Motor neuron (in vitro differentiated cells): ENCODE measurements at places on chromosomes 6 and 20.

- ATAC-seq: no peak
Observed at GRCh38 chr6:684831-685636, 7.9 kb downstream of the EXOC2 start.

GRCh38 chr6:101676187-101676586, 282.7 kb downstream of the GRIK2 start:
- no peak for ATAC-seq

- peak; percentile 90 for ATAC-seq
Observed at GRCh38 chr20:50992733-50993457, 30.0 kb downstream of the KCNG1 start.

DNA sequence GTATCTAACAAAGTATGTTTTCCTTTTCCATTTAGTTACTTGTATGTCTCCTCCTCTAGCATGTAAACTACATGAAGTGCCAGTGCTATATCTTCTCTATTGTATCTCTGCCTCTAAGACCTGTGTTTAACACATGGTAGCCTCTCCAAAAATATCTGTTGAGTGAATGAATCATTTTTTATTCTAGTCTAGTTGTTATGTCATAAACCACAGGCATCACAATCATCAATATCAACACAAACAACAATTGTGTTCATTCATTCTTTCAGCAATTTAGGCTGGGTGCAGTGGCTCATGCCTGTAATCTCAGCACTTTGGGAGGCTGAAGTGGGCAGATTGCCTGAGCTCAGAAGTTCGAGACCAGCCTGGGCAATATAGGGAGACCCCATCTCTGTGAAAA, 111.6 kb upstream of the EYA4 start:
- no peak for ATAC-seq

- no peak for ATAC-seq
Observed at GRCh38 chr20:29873946-29874345, 1383.5 kb upstream of the DEFB115 start.

DNA sequence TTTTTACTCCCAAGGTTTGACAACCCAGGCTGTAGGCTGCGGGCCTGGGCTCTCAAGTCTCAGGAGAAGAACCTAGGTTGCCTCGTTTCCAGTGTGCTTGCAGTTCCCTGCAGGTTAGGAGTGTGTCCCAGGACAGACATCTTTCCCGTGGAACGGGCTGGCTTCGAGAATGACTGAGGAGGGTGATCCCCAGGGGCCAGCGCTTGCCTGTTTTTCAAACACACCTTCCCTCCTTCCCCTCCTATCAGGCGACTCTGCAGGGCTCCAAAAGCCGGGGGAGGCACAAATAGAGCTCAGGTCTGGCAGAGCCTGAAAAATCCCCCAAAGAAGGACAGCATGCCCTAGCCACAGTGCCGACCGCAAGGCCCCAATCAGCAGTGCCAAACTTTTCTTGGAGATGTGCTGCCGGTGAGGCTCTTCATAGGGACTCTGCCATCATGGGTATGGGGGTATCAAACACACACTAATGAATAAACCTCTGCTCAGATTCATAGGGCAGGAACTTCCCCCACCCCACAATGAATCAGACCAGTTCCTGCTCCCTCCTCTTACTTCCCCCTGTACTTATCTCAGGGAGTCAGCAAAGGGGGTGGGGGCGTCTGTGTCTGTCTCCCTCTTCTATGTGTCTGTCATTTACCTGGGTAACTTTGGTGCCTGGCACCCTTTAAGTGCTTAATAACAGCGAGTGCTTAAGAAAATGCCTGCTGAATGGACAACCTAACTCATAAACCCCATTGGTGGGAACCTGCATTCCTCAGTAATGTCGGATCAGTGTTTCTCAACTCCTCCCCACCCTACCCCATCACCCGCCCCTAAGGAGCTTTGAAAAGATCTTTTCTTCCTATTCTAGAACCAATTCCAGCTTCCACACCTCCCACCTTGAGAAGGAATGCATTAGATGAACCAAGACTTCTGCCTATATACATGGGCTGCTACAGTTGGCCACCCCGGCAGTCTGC, 1.6 kb downstream of the KCNG1 start:
- no peak for ATAC-seq

DNA sequence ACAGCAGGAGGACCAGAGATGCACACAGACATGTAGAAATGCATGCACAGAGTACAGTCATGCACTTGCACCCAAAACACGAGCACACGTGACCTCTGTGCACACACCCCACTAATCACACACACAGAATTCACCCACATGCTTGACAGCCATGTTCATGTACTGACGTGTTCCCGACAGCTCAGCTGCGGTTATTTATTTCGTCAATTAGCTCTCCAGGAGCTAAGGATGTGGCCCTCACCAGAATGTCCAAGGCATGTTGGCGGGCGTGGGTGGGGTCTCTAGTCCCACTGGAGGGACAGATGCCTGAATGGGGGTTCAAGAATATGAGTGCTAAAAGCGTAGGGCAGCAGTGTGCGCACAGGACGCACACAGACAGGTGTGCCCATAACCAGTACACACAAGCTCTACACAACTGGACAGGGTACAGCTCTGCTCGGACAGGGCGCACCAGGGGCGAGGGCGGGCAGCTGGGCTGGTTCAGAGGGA, 571 bp upstream of the PRPF6 start:
- ATAC-seq: peak; percentile 5
